ENCODE measurements at places on chromosomes 5 and 9.

GRCh38 chr9:98317134-98317857, 61.8 kb upstream of the TBC1D2 start:
- no peak for DNase-seq

DNA sequence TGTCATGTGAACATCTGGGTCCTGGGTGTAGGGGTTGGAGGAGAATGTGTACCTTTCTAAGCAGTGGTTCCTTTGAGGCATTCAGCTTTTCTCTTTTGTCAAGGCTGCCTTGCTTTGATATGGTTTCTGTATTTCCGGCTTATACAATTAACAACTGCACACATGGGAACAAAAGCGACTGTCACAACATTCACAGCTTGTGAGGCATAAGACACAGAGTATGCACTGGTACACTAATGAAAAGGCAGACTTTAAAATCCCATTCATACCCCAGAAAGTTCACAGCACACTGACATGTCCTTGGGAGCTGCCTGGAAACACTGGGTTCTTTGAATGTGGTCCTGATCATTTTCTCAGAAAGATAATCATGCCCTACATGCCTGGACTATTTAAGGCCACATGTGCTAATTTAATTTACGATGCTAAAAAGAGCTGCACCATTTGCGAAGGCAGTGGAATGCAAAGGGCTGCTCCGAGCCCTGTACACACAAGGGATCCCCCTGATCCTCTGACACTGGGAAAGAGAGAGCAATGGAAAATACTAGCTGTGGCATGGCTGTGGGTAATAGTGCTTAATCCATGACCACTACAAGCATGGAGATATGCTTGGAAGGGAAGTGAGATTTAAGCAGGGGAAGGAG, 131.8 kb downstream of the EFNA5 start:
- no peak for DNase-seq

GRCh38 chr5:111511174-111511830, 1.0 kb downstream of the STARD4 start:
- DNase-seq = no peak

DNA sequence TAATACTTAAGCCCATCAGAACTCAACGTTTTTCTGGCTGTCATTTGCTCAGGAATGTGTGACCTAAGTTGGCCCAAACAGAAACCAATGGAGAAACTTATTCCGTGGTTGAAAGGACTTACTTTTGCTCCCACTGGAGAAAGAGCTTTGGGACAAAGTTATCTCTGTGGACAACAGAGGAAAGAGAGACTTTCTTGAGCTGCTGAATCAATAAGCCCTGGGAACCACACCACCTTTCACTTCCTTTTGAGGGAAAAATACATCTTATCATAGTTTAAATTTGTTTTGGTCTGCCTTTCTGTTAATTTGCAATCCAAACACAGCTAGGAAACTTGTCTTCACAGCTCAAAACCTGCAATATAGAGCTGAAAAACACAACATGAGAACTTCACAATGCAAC, 62.8 kb upstream of the VCAN start:
- DNase-seq = no peak

DNA sequence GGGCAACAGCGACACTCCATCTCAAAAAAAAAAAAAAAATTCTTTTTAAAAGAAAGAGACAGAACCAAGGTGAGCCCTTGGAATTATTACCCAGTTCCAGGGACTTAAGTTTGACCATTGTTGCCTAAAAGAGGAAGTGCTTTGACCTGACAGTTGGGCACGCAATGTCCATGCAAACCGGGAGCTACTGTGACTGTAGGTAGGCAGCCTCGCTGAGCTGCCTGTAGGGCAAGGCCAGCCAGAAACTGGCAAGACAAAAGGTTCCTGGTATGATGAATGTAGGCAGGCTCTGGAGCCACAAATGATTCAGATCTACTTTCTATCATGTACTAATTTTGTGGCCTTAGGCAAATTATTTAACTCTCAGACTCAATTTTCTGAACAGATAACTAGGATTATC, 334.8 kb upstream of the ZNF462 start:
- no peak for DNase-seq

DNA sequence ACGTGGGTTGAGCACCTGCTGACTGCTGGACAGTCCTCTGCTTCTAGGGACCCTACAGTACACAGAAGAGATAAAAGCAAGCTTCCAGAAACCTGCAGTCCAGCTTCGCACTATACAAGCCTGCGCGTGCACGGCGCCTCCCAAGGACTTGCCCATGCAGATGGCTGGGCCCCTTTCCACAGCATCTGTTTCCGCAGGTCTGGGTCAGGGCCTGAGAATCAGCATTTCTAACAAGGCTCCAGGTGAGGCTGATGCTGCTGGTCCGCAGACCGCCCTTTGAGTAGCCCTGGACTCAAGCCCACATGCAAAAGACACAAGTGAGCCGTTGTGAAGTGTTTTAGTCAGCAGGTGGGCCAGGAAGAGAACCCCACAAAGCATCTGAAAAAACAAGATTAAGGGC, 133.1 kb downstream of the HSD17B3 start:
- DNase-seq = no peak

DNA sequence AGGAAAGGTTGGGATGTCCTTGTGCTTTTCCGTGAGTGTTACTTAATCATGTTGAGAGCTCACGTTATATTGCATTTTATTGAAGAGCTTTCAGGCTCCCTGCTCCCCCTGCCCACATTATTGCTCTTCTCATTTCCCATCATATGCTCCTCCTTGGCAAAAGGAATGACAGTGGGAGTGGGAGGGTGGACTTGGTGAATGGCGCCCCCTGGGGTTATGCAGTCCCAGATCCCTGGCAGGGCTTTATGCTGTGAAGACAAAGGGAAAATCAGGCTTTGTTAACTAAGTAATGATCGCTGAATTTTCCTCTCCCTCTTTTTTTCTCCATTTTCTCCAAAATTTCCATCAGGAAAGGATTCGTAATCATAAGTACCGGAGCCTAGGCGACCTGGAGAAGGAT, 166.6 kb downstream of the SMARCA2 start:
- DNase-seq = no peak

- DNase-seq = no peak
Measured at GRCh38 chr9:81588148-81588871, 101.0 kb downstream of the TLE1 start.

DNA sequence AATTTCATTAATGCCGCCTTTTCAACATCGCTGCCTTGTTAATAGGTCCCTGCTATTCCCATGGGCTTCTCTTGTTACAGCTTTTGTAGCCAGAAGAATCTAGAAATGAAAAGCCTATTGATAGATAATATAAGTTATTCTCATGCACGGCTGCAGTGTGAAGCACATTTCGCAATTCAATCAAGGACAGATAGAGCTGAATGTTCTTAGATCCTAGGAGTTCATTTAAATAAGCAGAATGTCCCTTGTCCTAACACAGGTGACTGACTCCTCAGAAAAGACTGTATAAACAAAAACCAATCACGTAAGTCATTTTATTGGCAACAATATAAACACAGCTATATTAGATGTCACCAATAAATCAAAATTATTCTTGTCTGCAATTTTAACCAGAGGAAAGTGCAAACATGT, 9.4 kb downstream of the GLIS3 start:
- DNase-seq = no peak

GRCh38 chr5:158155811-158156505, 297.0 kb upstream of the CLINT1 start:
- DNase-seq = no peak

GRCh38 chr5:52448111-52448510, 339.6 kb upstream of the ITGA1 start:
- DNase-seq = no peak

DNA sequence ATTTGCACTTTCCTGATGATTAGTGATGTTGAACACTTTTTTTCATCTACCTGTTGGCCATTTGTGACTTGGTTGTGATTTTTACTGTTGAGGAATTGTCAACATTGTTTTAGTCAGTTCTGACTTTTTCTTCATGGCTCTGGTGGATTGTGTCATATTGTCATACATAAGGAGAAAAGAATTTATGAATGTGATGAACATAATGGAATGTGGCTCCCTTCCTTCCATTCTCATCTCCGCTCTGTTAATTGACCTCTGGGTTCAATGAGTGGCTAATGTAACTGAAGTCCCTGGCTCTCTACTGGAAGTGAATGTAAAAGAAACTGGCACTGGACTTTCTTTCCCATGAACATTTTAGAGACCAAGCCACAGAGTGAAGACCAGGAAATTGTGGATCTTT, 49.2 kb downstream of the KIAA1958 start:
- DNase-seq = no peak

- DNase-seq = no peak
Measured at GRCh38 chr5:94281236-94281801, 337.1 kb downstream of the KIAA0825 start.

- no peak for DNase-seq
Measured at GRCh38 chr5:173981185-173981761, 7.7 kb upstream of the C5orf47 start.

GRCh38 chr9:126275386-126276001, 51.1 kb upstream of the MVB12B start:
- no peak for DNase-seq

- DNase-seq = no peak
Measured at GRCh38 chr9:93492327-93492726, 38.9 kb upstream of the FAM120AOS start.

DNA sequence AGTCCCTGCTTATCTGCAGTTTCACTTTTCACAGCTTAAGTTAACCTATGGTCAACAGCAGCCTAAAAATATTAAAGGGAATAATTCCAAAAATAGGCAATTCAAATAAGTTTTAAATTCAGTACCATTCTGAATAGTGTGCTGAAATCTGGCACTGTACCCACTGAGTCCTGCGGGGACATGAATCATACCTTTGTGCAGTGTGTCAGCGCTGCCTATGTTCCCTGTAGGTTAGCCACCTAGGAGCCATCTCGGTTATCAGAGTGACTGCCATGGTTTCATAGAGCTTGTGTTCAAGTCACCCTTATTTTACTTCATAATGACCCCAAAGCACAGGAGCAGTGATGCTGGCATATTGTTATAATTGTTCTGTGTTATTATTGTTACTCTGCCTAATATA, 139.9 kb downstream of the GPBP1 start:
- no peak for DNase-seq

GRCh38 chr9:113599646-113600022, 136.1 kb downstream of the RGS3 start:
- DNase-seq = no peak

- no peak for DNase-seq
Measured at GRCh38 chr9:99737649-99738048, 84.0 kb upstream of the NR4A3 start.

- DNase-seq = peak; percentile 32
Measured at GRCh38 chr9:100099722-100100042, 639 bp downstream of the INVS start.

DNA sequence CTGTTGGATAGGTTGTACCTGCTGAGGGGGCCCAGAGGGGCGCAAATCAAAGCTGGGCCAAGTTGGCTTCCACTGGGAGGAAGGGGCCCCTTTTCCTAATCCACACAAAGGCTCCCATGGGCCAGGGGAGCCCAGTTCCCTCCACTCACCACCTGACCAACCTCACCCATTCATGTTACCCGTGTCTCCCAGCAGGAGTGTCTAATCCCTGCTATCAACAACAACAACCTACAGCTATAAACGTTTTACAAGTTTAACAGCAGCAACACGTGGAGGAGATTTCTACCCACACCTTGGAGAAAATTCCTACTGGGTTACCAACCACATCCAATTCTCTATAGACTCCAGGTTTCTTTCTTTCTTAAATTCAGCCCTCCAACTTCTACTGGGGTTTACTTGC, 216.2 kb downstream of the SLIT3 start:
- no peak for DNase-seq

GRCh38 chr5:34858790-34859189, 19.8 kb downstream of the TTC23L start:
- no peak for DNase-seq

GRCh38 chr9:1231998-1232919, 182.1 kb downstream of the DMRT2 start:
- DNase-seq = no peak

- DNase-seq = no peak
Measured at GRCh38 chr5:39943811-39944210, 519.0 kb upstream of the DAB2 start.

DNA sequence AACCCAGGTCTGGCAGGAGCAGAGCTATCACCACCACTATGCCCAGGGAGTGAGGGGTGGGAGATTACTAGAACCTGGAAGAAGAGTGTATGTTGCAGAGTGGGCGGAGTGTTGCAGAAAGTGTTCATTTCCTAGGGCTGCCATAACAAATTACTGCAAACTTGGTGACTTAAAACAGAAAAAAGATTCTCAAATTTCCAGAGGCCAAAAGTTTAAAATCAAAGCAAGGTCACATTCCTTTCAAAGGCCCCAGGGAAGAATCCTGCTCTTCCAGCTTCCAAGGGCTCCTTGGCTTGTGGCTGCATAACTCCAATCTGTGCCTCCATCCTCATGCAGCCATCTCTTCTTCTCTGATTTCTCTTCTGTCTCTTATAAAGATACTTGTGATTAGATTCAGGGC, 30.6 kb upstream of the SPINK4 start:
- DNase-seq = no peak

GRCh38 chr9:73229543-73229942, 77.9 kb downstream of the ANXA1 start:
- no peak for DNase-seq

DNA sequence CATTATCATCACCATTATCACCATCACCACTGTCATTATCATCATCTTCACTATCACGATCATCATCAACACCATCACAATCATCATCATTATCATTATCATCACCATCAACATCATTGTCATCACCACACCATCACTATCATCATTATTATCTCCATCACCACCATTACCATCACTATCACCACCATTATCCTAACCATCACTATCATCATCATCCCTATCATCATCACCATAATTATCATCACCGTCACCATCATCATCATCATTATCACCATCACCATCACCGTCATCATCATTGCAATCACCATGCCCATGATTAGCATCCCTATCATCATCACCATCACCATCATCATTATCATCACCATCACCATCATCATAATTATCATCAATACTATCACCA, 311.9 kb downstream of the IRX2 start:
- no peak for DNase-seq

- no peak for DNase-seq
Measured at GRCh38 chr5:123907349-123907748, 395.4 kb downstream of the CSNK1G3 start.

DNA sequence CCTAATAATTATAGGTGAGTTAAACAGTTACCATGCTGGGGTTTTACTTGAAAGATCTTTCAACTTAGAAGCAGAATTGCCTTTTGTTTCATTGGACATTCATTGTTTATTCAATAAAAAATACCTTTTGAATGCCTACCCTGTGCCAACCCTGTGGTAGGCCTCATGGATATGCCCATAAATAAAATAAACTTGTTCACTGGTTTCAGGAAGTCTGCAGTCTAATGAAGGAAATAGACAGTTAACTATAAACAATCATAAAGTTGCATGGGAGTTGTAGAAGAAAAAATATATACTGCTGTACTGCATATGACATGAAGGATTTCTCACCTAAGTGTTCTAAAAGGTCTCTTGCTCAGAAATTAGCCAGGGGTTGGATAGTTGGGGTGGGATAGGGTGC, 5.3 kb upstream of the GPR21 start:
- DNase-seq = no peak
